ENCODE measurements at places on chromosomes 12 and 14.
A peak's percentile ranks its signal among the peaks of the same experiment; 100 is the strongest.

DNA sequence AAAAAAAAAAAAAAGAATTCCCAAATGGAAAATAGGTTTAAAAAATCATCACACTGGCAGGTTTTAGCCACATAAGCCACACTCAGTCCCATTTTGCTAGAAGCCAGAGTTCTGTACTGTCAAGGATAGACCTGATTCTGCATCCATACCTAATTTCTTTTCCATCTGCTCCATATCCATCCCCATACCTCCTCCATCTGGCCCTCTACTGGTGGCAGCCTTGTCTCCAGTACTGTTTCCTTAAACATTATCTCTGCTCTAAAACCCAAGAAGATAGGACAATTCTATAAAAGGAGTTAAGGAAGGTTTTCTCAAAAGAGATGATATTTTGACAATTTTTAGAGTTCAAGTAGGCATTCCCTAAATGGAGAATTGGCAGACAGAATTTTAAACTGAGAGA is 26.0 kb upstream of the RXYLT1 start:
- no peak for DNase-seq

- DNase-seq, result peak; percentile 14
These were observed 27.1 kb upstream of the PCNX4 start for GRCh38 chr14:60064491-60065072.

DNA sequence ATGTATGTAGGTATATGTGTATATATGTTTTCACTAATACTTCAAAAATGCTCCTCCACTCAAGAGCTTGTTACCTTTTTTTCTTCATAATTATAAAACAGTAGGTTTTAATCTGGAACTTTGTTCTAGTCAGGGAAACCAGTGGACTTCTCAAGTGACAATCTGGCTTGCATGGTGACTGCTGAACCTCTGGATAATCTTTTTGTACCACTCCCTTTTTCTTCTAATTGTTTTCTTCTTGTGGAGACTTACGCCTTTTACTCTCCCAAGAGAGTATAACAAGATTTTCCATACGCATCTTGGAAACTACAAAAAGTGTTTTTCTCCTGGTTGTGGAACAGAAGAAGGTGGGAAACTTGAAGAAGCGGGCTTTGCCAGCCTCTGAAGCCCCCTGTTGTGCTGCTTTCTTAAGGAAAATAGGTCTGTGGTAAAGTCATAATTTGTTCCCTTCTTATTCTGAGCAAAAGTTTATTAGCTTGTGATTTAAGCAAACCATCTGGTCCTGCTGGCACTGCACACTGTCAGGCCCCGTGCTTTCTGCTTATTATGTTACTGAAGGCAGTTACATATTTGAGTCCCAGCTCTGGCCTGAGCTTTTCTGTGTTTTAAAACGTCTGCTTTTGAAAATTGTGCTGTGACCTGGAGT is 291.8 kb downstream of the ERC1 start:
- no peak for DNase-seq

DNA sequence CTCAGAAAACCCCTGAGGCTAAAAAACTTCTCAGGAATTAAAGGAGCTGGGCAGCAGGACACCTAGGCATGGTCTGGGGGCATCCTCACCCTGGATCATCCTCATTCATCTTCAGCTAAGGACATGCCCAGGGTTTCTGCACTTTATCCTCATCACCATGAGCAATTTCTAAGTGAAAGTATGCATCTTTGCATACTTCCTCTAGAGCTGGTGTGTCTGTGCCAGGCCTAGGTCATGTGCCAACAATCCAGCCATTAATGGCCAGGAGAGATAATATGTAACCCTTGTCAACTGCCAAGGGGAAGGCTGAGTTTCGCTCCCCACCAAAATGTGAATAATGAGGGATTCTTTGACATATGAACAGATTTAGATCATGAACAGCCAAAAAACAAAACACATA is 160.5 kb downstream of the KITLG start:
- DNase-seq, result no peak

DNA sequence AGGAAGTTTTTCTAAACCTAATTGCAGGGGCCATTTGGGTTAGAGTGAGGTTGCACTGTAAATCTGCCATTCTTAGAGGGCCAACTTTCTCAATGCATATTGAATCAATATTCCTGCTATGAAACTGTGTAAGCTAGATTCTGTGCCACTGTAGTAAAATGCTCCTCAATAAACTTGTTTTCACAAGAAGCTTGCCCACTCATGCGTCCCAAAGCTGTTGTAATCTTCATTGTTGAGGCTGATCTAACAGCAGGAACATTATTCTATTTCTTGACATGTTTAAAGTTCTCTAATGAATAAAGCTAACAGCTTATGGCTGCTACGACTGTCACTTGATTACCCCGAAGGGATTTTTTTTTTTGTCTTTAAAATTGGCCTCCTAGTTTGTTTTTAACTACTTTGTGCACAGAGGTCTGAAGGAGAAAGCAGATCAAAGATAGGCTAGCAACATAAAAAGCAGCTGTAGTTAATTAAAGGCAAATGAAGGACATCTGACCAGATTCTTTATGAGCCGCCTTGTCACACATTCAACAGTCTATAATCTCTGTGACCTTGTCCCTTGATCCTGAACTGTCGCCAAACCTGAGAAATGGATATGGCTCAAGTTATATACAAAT is 243.7 kb downstream of the PAX9 start:
- no peak for DNase-seq

GRCh38 chr12:55847603-55848291 is 5.0 kb upstream of the MMP19 start:
- peak; percentile 44 for DNase-seq

DNA sequence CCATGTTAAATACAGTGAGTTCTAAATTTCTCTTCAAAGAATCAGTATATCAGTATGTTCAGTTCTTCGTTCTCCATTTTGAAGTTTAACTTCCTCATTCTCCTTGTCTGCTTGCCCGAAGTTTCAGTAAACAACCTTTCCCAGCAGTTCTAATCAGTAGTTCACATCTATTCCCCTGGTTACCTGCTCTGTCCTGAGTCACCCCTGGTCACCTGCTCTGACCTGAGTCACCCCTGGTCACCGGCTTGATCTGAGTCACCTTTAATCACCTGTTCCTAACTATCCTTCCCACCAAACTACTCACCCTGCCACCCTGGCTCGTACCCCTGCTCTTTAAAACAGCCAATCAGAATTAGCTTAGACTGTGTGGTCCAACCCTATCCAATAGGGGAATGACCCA is 9.4 kb upstream of the OR10G3 start:
- DNase-seq, result no peak

GRCh38 chr12:112936927-112937326 is 1.3 kb upstream of the OAS3 start:
- DNase-seq, result no peak

- peak; percentile 9 for DNase-seq
These were observed 386.0 kb downstream of the BCAT1 start for GRCh38 chr12:24562771-24563431.

DNA sequence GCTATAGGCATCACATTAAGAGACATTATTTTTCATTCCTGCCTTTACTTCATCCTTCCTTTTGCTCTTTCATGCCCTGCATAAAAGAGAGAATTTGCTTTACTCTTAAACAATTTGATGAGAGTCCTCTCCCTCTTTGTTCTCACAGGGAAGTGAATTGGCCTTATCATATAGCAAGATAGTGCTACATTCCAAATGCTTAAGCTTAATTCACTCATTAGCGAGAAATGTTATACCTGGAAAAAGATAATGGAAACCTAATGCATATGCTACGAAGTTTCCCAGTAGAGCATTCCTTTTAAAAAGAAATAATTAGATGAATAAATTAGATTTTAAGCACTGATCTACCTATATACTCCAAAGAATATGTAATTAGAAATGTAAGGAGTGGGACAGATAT is 798.8 kb downstream of the C12orf50 start:
- DNase-seq, result no peak

GRCh38 chr14:103758059-103758776 is 42.6 kb downstream of the ZFYVE21 start:
- DNase-seq, result no peak

DNA sequence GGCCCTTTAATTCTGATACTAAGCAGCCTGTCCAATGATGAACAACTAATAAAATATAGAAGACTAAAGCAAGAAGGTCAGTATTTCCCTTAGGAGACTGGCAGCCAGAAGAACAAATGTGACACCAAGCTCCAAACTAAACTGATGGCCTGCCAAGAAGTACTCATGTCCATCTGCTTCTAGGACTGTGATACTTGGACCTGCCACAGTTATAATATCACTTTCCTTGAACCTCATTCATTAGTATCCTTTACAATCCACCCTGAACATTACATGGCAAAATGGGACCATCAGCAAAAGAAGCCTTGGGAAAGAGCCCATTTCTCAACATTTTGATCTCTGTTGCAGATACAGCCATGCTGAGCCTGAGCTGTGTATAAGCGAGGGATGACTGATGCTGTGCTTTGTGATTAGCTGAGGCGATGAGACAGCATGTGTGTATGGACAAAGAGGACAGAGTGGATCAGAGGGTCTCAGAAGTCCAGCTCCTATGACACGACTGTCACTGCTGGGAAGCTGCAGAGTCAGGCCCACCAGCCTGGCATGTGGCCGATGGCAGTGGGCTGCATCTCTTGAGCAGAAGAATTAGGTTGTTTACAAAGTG is 73.9 kb downstream of the TGFB3 start:
- DNase-seq, result no peak

DNA sequence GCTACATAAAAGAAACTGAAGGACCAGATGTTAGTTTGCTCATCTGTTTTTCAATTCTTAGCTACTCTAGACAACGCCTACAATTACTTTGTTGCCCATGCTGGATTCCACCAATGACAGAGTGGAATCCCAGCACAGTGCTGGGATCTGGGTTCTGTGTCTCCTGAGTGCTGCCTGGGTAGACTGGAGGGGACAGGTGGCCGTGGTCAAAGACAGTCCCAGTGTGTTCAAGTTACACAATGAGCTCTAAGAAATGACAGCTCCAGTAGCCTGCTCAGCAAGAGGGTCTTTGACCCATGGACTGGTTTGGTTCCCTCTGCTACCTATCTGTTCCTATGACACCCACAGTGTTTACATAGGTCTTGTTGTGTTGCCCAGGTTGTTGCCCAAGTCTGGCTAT is 38.5 kb downstream of the C2CD5 start:
- DNase-seq, result no peak

DNA sequence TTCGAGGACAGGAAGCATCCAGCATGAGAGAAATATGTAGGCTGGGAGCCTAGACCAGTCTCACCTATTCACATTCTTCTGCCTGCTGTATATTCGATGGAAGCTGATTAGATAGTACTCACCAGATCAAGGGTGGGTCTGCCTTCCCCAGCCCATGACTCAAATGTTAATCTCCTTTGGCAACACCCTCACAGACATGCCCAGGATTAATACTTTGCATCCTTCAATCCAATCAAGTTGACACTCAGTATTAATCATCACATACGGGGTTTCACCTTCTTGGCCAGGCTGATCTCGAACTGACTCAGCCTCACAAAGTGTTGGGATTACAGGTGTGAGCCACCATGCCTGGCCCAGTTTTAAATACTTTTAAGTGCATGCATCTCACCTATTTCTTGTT is 30.5 kb upstream of the SLC10A1 start:
- DNase-seq, result peak; percentile 32

GRCh38 chr14:75274050-75274898 is 4.4 kb upstream of the FOS start:
- DNase-seq, result no peak

DNA sequence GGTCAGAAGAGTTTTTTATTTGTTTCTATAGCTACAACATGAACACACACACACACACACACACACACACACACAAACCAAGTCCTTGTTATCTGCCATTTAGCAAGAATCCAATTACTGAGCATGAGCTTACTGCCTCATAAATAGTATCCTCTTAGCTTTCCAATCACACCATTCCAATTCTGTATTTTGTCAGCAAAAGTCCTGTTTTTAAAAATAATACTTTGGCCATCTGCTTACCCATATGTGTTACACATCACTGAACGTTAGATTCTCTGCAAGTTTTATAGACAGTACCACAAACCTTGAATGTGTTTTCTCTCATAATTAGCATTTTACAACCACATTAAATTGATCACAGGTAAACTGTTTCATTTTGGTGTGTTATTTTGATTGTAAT is 1905.4 kb upstream of the FLRT2 start:
- no peak for DNase-seq

DNA sequence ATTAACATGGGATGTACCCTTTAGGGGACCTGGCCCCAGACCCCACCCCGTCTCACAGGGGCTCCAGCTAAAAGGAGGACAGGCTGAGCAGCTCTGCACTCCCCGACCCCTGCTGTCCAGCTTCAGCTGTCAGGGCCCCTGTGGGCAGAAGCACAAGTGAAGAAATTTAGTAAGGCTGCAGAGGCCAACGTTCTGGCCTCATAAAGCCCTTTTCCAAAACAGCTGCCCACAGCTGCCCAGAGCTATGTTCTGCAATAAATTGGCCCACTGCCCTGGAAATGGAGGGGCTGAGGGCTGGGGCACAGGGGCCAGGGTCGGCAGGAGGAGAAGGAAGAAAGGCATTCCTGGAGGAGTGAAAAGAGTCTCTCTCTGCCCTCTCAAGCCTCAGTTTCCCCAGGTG is 357.1 kb downstream of the BCL11B start:
- DNase-seq, result no peak

GRCh38 chr12:69415471-69416275 is 54.5 kb upstream of the FRS2 start:
- peak; percentile 11 for DNase-seq

DNA sequence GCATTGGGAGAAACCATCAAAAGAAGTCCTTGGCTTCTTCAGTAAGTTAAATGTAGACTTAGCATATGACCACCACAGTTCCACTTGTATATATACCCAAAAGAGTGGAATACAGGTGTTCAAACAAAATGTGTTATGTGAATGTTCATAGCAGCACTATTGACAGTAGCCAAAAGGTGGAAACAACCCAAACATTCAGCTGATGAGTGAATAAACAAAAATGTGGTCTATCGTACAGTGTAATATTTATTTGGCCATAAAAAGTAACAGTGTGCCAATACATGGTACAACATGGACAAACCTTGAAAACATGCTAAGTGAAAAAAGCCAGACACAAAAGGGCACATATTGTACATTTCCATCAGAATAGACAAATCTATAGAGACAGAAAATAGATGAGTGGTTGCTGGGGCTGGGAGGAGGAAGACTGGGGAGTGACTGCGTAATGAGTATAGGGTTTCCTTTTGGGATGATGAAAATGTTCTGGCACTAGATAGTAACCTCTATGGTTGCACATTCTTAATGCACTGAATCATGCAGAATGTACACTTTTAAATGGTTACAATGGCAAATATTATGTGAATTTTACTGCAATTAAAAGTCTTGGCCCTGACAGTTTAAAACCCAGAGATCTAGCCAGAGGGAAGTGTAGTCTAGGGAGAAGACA is 5.5 kb downstream of the ERP29 start:
- no peak for DNase-seq

DNA sequence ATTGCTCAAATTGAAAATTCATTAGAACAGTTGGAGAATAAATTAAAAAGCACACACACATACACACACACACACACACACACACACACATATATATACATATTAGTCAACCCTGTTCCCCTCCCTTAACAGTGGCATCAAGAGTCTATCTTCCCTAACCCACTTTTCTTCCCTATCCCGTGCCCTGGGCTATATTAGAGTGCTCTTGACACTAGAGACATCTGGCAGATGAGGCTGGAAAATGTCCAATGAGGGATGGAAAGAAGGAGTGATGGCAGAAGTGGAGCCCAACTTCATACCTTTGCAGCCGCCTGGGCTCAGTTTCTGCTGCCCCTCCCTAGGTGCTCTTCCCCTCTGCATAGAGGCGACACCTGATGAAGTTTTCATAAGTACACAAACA is 172.4 kb upstream of the NUDT4 start:
- DNase-seq, result no peak

- no peak for DNase-seq
These were observed 4.2 kb upstream of the DTX1 start for GRCh38 chr12:113052326-113052725.

All from activated CD4-positive, alpha-beta T cell treated with anti-CD3 and anti-CD28 coated beads, Interleukin-10, Interleukin-2, amounts not matched to agents 100 ng/mL and 50 ng/mL, durations not matched to agents 16 hours and 8 hours (primary cell).